Activated naive CD4-positive, alpha-beta T cell treated with anti-CD3 and anti-CD28 coated beads for 36 hours (primary cell): ENCODE measurements at places on chromosomes 13 and 19.
A peak's percentile ranks its signal among the peaks of the same experiment; 100 is the strongest.

GRCh38 chr19:32309711-32310390 is 35.6 kb upstream of the ZNF507 start:
- no peak for DNase-seq

DNA sequence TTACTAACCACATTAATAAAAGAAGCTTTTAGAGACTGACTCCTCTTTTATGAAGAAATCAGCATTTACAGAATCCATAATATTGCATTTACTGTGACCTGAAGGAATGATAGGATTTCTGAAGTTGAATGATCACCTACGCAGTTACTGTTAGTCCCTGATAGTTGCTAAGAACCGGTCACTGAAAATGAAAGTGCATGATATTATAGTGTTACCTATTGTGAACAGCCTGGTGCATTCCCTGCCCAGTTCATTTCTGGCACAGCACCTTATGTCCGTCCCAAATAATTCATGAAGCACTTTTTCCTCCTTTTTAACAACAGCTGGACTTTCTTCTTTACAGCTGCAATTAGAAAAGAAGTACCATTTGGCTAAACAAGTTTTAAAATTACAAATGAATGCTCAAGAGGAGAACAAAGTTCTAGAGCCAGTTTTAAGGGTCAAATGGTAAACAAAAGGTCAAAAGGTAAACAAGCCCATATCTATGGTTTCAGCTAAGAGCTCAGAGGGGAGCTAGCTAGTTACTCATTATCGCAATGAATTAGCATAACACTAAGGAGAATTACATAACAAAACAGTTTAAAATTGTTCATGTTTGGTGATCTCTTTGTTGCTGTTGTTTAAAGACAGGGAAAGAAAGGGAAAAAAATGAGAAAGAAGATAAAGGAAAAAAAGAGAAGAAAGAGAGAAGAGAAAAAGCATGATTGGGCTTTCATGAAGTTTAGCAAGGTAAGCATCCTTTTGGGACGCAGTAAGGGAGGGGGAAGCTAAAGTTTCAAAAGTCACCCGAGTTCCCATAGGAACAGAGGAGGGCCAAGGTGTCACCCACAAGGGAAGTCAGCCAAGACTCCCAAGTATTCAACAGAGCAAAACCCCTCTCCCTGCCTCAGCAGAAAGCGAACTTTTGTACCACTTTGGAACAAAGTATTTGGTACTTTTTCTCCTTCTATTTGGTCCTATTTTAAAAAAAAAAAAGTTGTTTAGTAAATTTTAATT is 50.2 kb downstream of the FLT3 start:
- DNase-seq, result no peak

DNA sequence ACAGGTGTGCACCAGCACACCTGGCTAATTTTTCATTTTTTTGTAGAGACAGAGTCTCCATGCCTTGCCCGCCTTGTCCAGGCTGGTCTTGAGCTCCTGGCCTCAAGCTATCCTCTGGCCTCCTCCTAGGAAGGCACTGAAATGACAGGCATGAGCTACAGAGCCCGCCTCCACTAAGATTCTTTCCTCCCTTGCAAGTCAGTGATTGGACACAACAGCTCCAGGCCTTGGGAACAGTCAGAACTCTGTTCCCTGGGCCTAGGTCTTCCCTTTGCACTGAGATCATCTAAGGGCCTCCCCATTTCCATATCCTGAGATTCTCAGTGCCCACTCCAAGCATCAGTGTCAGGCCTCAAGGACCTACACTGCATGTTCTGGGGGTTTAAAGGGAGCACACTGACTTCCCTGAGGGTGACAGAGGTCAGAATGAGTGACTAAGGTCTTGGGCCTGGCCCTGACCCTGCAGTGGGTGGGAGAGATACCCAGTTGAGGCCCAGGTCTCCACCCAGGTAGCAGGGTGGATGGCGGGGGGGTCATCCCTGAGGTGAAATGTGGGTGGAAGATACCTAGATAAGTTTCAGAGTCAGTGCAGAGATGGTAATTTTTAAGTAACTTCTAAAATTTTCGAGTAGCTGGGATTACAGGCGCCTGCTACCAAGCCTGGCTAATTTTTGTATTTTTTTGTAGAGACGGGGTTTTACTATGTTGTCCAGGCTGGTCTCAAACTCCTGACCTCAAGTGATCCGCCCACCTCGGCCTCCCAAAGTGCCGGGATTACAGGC is 17.3 kb upstream of the ERCC1 start:
- no peak for DNase-seq

DNA sequence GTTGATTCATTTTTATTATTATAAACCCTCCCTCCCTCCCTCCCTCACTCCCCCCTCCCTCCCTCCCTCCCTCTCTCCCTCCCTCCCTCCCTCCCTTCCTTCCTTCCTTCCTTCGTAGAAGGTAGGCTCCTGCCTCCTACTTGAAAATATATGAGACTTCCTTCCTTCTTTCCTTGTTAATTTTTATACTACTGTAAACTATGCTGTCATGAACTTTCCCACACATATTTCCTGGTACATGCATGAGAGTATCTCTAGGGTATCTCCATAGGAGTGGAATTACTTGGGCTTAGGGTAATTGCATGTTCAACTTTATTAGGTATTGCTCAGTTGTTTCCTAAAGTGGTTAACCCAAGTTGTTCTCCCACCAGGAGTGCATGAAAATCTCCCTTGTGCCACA is 330.6 kb downstream of the KCNRG start:
- DNase-seq, result no peak

DNA sequence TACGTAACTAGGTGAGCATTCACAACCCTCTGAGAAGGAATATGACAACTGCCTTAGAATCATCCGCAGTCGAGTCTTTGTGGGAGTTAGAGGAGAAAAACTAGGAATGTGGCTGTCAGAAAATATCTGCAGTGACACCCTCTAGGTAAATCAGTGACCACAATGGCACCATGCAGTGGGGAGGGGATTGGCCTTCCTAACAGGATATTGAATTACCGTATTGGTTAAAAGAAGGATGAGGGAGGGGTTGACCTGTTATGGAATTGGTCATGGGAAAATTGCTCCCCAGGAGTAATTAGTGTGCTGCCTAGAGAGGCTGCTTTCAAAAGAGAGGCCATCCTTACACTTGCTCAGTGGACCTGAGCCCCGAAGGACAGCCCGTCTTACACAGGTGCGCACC is 205.6 kb upstream of the SOX1 start:
- DNase-seq, result no peak

GRCh38 chr19:11304936-11305335 is 9.0 kb downstream of the TSPAN16 start:
- no peak for DNase-seq

DNA sequence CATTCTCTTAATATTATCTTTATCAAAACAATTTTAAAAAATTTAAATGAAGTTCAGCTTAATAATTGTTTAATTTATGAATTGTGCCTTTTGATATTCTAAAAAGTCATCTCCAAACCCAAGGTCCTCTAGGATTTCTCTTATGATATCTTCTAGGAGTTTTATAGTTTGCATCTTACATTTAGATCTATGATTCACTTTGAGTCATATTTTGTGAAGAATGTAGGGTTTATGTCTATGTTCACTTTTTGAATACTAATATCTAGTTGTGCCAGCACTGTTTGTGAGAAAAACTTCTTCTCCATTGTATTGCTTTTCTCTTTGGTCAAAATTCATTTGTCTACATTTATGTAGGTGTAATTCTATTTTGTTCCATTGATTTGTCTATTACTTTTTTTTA is 1068.4 kb upstream of the SPRY2 start:
- no peak for DNase-seq

DNA sequence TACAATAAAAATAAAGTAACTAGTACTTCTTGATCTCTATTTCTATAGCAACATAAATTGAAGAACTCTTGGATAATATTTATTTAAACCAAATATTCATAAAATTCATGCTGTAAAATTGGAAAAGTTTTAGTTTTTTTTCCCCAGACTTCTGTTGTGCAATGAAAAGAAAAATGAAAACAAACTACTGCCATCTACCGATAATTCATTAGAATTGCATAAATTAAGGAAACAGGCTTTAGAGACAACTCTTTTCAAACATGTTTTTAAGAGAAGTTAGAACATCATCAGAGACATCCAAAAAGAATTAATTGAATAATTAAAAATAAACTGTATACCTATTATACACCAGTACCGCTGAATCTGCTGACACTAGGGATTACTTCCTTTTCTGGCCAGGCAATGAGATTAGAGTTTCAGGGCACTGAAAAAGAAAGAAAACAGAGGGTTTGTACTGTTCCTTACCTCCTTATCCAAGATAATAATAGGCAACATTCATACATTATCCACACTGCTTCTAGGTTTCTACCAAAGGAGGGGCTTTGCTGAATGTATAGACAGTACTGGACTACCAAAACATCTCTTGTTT is 4.9 kb downstream of the CCDC122 start:
- DNase-seq, result no peak

- DNase-seq, result no peak
Measured at GRCh38 chr13:48819899-48820298, 155.8 kb upstream of the FNDC3A start.

DNA sequence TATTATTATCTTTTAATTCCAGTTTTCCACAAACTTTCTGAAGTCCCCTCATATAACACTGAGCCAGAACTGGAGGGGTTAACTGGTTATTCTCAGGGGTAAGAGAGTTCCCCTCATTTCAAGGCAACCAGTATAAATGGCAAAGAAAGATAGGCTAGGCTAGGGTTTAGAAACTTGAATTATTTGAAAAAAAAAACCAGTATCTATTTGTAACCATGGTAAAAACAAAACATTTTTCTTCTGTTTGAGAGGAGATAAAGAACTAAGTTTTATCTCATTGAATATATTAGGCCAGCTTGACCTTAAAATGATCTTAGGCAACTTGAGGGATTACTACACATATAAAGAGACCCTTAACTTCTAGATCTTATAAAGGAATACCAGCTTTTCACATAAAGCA is 19.6 kb downstream of the SUPT20H start:
- no peak for DNase-seq

GRCh38 chr13:47081246-47081645 is 184.4 kb upstream of the HTR2A start:
- DNase-seq, result no peak

- no peak for DNase-seq
Measured at GRCh38 chr13:98473135-98473787, 103.6 kb downstream of the STK24 start.

- no peak for DNase-seq
Measured at GRCh38 chr19:33195645-33196347, 1.7 kb downstream of the LRP3 start.

DNA sequence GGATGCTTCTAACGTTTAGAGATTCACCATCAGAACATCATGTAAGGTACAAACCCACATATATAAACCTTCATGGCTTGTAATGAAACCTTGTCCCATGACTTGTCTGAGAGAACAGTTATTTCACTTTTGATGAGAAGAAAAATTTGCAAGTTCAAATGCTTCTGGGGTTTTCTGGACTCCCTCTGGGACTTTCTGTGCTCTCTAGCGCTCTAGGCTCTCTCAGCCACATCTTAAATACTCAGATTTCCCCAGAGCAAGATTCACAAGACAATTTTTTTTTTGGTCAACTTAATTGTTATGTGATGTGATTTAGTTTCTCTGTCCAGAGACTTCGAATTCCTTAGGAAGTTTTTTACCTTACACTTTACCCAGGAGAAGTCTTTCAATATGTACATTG is 282.8 kb upstream of the EDNRB start:
- DNase-seq, result no peak

DNA sequence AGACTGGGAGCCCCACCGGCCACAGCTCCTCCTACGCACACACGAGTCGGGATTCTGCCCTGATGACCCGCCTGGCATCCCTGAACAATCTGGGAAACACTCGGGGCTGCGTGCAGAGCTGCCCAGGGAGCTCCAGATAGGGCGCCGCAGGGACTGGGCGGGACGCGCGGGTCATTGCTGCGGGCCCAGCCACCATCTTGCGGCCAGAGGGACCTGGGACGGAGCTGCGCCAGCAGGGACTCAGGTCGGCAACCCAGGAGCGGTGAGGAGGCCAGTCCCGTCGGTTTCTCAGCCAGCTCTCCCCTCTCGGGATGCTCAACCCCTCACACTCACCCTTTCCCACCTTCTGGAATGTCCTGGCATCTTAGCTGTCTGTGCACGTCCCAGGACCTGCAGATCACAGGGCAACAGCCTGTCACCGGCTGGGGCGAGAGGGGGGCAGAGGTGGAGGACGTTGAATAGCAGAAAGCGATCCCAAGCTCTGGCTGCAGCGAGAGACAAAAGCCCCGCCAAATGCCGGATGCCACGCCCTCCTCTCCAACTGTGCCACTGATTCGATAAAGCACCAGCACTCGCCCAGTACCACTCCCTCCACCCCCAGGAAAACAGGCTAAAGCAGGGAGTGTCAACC is 20.4 kb upstream of the ZNF91 start:
- peak; percentile 27 for DNase-seq
